ENCODE measurements at places on chromosomes 6 and 20.

- no peak overlapping the region for H3K27ac ChIP-seq
- peak overlapping the region; percentile 26 for H3K4me3 ChIP-seq
- DNase-seq: no peak
- no peaks in the 10 kb centered on the region for H3K36me3 ChIP-seq
- peaks cover 27% of the 10 kb centered on the region for H3K27me3 ChIP-seq
- H3K4me1 ChIP-seq: no peaks in the 10 kb centered on the region
Observed at GRCh38 chr20:63497946-63498935, 642 bp downstream of the EEF1A2 start.

DNA sequence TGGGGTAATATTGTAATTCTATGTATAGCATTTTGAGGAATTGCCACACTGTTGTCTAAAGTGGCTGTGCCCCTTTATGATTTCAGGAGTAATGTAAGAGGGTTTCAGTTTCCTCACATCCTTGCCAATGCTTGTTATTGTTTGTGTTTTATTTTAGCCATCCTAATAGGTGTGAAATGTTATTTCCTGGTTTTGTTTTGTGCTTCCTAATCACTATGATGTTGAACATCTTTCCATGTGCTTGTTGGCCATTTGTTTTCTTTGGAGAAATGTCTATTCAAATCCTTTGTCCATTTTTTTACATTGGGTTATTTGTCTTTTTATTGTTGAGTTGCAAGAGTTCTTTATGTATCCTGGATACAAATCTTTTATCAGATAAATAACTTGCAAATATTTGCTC is 97.3 kb upstream of the MLIP start:
- H3K27me3 ChIP-seq: no peaks in the 10 kb centered on the region
- H3K27ac ChIP-seq: no peak overlapping the region
- no peaks in the 10 kb centered on the region for H3K4me1 ChIP-seq
- no peak overlapping the region for H3K4me3 ChIP-seq

DNA sequence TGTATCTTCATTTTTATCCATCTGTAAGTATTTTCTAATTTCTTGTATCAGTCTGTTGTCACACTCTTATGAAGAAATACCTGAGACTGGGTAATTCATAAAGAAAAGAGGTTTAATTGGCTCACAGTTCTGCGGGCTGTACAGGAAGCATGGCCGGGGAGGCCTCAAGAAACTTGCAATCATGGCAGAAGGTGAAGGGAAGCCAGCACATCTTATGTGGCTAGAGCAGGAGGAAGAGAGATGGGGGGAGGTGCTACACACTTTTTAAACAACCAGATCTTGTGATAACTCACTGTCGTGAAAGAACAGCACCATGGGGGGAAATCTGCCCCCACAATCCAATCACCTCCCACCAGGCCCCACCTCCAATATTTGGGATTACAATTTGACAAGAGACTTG is 10.9 kb upstream of the BCKDHB start:
- H3K4me1 ChIP-seq: no peaks in the 10 kb centered on the region
- no peaks in the 10 kb centered on the region for H3K27me3 ChIP-seq
- DNase-seq: no peak
- no peak overlapping the region for H3K4me3 ChIP-seq
- no peaks in the 10 kb centered on the region for H3K36me3 ChIP-seq

DNA sequence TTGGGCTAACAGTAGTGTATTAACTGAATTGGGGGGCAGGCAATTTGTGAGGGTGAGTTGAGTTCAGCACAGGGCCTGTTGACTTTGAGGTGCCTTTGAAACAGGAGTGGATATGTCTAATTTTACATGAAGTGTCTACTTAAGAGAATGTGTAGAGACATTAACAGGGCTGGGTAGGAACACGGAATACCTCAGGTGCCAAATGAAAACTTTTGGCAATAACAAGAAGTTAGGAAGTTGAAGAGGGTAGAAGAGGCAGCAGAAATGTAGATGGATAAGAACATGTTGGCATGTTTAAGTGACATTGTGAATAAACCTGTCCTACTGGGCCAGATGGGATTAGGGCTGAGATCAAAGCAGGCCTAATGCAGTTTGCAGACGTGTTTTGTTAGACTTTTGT is 117.0 kb downstream of the SLC16A10 start:
- DNase-seq: no peak
- no peak overlapping the region for H3K27ac ChIP-seq
- no peak overlapping the region for H3K4me3 ChIP-seq
- no peaks in the 10 kb centered on the region for H3K27me3 ChIP-seq
- no peaks in the 10 kb centered on the region for H3K4me1 ChIP-seq
- no peaks in the 10 kb centered on the region for H3K36me3 ChIP-seq

DNA sequence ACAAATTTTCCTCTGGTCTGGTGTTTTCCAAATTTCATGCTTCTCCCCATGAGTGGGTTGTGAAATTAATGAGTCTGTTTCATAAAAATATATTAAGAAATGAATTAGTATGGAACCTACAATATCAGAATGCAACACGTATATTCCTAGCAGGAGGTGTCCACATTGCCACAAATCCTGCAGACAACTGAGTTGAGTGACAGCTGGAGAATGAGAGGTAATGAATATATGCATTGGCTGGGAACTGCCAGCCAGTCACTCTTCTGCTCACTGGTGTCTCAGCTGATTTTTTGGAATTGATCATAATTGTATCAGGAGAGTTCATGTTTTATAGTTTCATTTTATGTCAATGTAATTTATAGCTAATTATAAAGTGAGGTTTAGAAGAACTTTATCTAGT is 6.3 kb upstream of the ARFGEF3 start:
- no peaks in the 10 kb centered on the region for H3K36me3 ChIP-seq
- no peak for DNase-seq
- no peak overlapping the region for H3K4me3 ChIP-seq
- H3K27ac ChIP-seq: no peak overlapping the region
- H3K4me1 ChIP-seq: no peaks in the 10 kb centered on the region

GRCh38 chr20:54004445-54004844 is 65.9 kb downstream of the BCAS1 start:
- H3K4me1 ChIP-seq: no peaks in the 10 kb centered on the region
- peaks cover 22% of the 10 kb centered on the region for H3K27me3 ChIP-seq
- H3K4me3 ChIP-seq: no peak overlapping the region
- no peaks in the 10 kb centered on the region for H3K36me3 ChIP-seq

GRCh38 chr20:2767768-2768631 is 32.4 kb downstream of the CPXM1 start:
- DNase-seq: no peak
- no peak overlapping the region for H3K27ac ChIP-seq
- peaks cover 6% of the 10 kb centered on the region for H3K4me1 ChIP-seq
- no peaks in the 10 kb centered on the region for H3K36me3 ChIP-seq

DNA sequence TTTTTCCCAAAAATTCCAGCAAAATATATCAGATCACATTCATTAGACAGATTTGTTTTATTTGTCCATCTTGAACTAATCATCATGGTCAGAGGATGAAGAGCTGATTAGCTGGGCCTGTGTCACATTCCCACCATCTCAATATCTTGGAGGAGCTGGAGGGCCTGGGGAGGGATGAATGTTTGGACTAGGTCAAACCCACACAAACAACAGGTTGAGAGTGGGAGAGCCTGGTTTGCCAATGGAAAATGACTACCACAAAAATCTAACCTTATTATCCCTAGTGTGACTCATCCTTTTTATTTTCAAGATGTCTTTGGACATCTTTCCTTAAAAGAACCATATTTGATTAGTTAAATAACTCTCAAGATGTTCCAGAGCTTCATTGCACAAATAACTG is 242.4 kb downstream of the OGFRL1 start:
- H3K36me3 ChIP-seq: no peaks in the 10 kb centered on the region
- DNase-seq: no peak
- H3K27me3 ChIP-seq: no peaks in the 10 kb centered on the region
- H3K27ac ChIP-seq: no peak overlapping the region
- H3K4me1 ChIP-seq: no peaks in the 10 kb centered on the region

DNA sequence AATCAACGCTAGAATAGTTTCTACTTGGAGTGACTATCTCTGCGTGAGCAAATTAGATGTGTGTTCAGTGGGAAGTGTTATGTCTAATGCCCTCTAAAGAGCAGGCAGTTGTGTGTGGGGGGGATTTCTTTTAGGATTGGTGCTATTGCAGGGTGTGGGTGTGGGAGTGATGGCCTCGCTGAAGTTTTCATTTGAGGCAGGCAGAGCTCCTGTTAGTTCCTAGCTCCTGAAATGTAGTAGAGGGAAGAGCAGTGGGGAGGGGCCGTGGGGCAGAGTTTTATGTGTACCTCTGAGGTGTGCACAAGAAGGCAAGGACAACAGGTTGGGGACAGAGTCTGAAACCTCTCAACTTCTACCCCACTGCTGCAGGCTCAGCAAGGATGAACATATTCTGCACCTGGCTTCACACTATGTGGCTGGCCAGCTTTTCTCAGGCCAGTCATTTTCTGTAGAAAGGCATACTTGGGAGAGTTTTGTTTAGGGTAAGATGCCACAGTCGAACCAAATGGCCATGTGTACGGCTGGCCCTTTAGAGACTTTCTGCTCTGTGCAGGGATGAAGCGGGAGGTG is 229.2 kb upstream of the SUPT3H start:
- H3K4me3 ChIP-seq: no peak overlapping the region
- H3K27me3 ChIP-seq: no peaks in the 10 kb centered on the region
- no peaks in the 10 kb centered on the region for H3K36me3 ChIP-seq
- no peak for DNase-seq
- peaks cover 27% of the 10 kb centered on the region for H3K4me1 ChIP-seq

DNA sequence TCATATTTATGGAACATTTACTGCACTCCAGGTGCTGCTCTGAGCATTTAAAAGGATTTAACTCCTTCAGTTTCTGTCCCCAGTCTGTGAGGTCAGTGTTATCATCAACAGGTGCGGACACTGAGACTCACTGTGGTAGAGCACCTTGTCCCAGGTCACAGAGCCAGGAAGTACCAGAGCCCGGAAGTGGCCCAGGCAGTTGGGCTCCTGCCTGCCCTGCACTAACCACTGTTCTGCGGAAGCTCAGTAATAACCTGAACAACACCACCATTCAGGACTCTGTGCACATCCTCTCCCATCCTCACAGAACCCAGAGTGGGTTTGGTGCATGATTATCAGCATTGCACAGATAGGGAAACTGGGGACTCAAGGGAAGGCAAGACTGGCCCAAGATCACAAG is 16.8 kb upstream of the SIRPG start:
- DNase-seq: no peak
- H3K4me1 ChIP-seq: no peaks in the 10 kb centered on the region
- H3K36me3 ChIP-seq: no peaks in the 10 kb centered on the region
- no peak overlapping the region for H3K27ac ChIP-seq

DNA sequence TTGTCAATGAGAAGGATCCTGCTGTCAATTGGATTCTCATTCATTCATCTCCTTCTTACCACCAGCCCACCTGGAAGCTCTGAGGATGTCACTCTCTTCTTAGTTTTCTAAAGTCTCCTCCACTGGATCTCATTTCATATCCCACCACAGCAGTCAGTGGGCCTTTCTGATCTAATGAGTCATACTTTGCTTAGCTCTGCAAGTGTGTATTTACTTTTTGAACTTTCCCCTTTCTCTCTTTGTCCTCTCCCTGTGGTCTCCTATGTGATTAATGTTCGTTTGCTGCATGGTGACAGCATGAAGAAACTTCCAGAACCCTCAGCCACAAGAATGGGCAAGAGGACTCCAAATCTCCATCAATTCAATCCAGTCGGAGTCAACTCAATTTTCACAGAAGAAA is 63.6 kb upstream of the SYNDIG1 start:
- H3K27me3 ChIP-seq: peaks cover 2% of the 10 kb centered on the region
- H3K4me3 ChIP-seq: no peak overlapping the region
- H3K27ac ChIP-seq: no peak overlapping the region
- H3K36me3 ChIP-seq: no peaks in the 10 kb centered on the region

DNA sequence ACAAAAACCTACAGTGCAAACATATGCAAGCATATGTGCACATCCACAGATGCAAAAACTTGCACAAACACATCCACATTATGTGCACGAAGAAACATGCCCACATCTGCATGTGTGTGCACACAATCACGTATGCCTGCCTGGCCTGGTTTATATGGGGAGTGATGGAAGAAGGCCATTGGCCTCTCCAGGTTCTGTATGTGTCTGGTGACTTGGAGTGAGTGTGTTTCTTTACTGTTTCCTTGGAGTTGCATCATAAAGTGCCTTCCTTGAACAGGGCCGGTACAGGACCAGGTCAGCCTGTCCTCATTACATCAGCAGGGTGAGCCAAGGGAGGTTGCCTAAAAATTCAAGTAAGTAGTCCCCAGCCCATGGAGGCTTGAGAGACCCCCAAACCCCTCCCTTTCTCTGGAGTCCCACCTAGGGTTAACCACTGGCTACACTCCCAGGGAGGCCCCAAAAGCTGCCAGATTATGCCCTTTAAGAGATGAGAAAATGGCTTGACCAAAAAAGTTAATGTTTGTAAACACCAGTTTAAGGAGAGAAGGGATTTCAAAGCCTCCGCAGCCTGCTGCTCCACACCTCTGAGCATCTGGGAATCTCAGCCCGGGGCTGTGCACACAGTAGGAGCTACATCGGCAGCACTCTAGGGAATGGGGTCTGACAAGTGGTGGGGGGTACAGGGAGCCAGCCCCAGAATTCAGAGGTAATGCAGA is 140.8 kb downstream of the VEGFA start:
- DNase-seq: no peak
- H3K27me3 ChIP-seq: no peaks in the 10 kb centered on the region
- H3K4me3 ChIP-seq: no peak overlapping the region
- H3K27ac ChIP-seq: peak overlapping the region; percentile 15
- H3K4me1 ChIP-seq: peaks cover 15% of the 10 kb centered on the region

Data from RWPE2 (cell line).